A549 (cell line): ENCODE measurements at places on chromosomes 3 and 15. TPM values are rescaled to one million over a fixed set of nuclear protein-coding genes. Genes with fewer than 3 reads are reported as not detected.

Gene SCAPER
- 4.0 to 5.7 TPM (median 5.5 TPM) in 3 replicates for polyA plus RNA-seq

Gene RBSN
- polyA plus RNA-seq, result 9.1 to 9.6 TPM (median 9.5 TPM) in 3 replicates

Gene PAQR9
- polyA plus RNA-seq, result 2.8 to 3.1 TPM (median 3.0 TPM) in 3 replicates

- no peak for DNase-seq
Measured at GRCh38 chr3:187999821-188000220, 154.1 kb upstream of the LPP start.

- DNase-seq, result peak; percentile 13
Measured at GRCh38 chr3:187112934-187113793, 26.1 kb downstream of the RPL39L start.

DNA sequence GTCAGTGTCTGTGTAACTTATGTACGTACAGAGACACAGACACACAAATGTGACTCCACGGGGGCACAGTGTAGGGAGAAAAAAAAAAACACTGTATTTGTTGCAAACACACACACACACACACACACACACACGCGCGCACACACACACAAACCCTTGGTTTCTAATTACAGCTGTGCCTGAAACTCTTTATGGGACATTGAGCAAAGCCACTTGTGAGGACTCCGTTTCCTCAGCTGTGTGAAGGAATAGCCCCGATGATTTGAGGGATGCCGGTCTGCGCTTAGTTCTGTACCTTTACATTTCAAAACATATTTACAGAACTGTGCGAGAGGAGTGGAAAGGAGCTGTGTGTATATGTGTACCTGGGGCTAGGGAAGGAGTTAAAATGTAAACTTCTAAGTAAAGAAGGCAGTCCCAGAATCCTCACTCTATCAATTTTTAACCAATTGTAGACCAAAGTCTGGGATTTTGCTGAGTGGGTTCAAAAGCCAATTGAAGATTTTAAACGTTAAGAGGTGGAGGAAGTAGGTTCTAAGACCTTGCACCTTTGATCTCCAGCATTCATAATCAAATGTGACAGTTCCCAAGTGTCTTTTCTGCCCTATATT is 5.3 kb upstream of the BCL6 start:
- DNase-seq, result no peak

- DNase-seq, result no peak
Measured at GRCh38 chr15:65396283-65396964, 18.6 kb upstream of the IGDCC3 start.

- DNase-seq, result no peak
Measured at GRCh38 chr15:71392861-71393283, 277.6 kb downstream of the THSD4 start.

DNA sequence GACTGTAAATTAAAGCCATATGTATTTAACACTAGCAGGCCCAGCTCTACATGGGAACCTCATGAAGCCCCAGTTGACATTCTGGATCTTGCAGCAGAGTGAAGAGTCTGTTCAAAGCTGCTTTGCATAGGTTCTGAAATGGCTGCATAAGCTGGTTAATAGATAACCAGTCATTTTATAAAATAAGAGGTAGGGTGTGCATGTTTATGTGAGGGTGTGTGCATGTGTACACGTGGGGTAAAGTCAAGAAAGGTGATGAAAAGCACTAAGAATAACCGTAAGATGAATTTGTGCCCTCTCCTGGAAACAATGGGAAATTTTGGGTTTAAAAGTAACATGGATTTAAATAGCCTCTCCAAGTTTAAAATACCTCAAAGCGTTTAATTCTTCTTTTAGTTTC is 33.0 kb downstream of the PAQR9 start:
- DNase-seq, result peak; percentile 35

Gene LEKR1
- polyA plus RNA-seq, result 0.89 to 1.3 TPM (median 1.2 TPM) in 3 replicates

GRCh38 chr3:42638339-42638842 is 15.1 kb upstream of the ZBTB47 start:
- no peak for DNase-seq

DNA sequence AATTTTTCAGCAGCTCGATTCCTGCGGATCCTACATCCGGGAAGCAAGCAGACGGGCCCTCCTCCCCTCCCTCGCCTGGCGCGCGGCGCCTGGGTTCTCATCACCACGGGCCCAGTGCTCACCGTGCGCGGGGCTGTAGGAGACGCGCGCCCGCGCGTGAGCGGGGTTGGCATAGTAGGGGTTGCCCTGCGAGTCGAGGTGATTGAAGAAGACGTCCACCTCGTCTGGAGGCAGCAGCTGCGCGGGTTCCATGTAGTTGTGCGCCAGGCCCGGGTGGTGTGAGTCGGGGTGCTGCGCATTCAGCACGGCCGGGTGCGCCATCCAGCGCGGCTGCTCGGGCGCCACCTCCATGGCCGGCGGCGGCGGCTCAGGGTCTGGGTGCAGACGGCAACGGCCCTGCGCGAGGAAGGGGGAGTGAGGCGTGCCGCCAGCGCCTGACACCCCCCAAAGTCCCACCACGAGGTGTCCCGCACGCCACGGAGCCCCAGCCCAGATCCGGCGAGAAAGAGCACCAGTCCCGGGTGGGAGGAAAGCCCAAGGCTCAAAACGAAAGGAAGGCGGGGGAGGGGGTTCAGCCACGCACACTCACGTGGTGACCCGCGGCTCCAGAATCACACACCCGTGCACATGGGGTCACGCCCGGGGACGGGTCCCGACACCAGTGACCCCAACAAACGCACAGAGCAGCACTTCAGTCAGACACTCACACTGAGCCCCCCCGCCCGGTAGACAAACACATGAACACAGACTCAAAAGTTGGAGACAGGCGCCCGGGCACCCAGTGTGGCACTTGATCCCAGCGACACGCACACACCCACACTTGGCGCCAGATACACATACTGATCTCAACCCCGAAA is 6.1 kb downstream of the GATA2 start:
- peak; percentile 22 for DNase-seq

GRCh38 chr3:31010491-31010890 is 116.0 kb upstream of the GADL1 start:
- no peak for DNase-seq

GRCh38 chr3:72050771-72051170 is 265.8 kb upstream of the PROK2 start:
- no peak for DNase-seq

Gene TM6SF1
- polyA plus RNA-seq, result 0.08 to 0.12 TPM in 2 of 3 replicates, not detected in the other

DNA sequence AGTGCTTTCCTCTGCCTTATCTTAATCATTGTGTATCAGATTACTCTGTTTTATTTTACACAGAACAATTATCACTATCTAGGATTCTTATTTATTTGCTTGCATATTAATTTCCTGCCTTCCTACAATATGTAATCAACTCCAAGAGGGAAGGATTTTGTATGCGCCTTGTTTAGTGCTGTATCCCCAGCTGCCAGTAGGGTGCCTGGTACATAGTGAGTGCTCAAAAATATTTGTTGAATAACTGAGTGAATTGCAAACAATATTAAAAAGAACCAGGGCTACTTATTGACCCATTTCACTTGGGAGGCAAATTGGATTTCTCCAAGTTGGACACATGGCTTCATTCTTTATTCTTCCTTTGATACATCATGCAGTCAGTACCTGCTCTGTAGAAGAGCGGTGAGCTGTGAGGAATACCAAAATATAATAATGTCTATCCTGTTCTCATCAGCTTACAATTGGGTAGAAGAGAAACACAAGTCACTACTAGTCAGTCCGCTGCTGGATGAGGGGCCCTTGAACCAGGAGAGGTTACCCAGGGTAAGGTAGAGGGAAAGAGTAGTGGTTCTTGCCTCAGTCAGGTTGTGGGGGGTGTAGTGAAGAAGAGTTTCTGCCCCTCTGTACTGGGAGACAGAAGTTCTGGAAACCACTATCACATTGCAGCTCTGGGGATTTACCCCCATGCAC is 233.9 kb upstream of the ZBTB20 start:
- no peak for DNase-seq

DNA sequence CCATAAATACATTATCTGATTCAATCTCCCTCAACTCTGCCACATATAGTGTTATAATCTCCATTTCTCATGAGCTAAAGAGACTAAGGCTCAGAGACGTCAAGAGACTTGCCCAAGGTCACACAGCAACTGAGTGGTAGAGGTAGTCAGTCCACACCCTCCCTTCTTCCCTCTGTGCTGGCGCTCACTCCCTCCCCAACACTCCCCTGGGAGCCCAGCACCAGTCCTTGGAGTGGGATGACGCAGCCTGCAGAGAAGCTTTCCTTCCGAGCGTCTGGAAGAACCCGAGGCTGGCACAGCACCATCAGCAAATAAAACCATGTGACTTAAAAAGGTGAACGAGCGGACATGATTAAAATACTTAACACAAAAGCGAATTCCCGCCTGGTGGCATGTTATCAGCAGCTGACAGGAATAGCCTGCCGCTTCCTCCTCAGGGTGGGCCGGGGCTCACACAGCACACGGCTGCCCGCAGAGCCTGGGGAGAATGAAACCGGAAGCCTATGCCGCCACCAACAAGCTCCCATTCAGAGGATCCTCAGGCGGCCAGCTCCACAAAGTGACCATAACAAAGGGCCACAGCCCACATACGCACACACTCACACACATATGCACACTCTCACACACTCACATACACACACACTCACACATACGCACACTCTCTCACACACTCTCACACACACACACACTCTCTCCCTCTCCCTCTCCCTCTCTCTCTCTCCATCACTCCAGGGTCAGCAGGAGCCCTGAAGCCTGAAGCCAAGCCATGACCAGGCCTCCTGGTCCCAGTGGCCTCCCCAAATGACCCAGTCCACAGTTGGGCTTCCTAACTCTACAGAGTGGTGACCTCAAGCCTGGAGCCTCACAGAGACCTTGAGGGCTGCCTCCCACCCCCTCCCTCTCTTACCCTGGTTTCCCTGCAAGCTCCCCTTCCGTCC is 120.5 kb downstream of the XXYLT1 start:
- no peak for DNase-seq

DNA sequence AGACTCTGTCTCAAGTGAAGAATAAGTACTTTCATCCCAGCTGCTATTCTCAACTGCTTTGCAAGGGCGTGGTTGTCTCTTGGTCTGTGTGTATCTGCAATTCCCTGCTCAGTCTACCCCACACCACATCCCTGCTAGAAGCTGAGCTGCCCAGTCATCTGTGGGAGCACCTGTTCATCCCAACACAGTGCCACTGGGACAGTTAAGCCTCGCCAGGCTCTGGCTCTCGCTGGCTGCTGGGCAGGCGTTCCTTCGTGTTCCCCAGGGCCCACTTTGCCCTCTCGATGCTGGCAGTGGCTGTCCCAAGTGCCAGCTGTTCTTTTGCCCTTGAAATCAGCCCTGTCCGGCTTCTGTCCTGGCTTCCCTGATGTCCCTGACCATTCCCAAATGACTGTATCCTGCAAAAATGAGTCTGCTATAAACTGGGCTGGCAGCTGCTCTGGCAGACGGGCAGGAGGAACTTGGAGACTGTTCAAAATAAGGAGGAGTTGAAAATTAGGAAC is 91.6 kb upstream of the KLHL25 start:
- no peak for DNase-seq

DNA sequence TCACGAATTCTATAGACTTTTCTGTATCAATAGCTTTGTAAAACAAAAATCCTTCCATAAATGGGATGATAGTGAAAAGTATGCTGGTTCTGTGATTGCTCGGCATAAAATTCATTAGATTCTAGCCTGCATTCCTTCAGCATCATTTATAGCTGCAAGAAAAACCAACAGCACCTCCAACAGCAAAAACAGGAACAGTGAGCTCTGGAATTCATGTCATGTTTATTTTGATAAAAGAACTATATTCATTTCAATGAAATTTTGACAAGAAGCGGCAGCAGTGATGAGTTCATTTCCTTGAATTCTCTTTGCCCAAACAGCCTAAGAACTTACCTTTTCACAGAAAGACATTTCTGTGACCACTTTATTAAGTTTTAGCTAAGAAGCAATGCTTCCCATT is 515.2 kb upstream of the CCDC54 start:
- no peak for DNase-seq

- DNase-seq, result peak; percentile 31
Measured at GRCh38 chr3:184523825-184524615, 37.6 kb upstream of the EPHB3 start.

DNA sequence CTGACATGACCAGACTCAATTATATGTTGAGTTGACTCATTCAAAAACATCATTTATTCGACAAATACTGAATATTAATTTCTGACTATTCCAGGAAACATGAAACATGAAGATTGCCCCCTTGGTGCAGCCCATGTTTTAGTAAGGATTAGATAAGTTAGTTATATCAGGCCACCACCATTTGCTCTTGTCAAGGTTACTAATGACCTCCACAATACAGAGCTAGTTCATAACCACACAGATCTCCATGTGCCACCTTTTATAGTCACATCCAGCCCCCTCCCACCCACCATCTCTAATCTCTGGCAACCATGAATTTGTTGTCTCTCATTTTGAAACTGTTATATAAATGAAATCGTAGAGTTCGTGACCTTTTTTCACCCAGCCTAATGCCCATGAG is 15.7 kb downstream of the KLHL18 start:
- no peak for DNase-seq

DNA sequence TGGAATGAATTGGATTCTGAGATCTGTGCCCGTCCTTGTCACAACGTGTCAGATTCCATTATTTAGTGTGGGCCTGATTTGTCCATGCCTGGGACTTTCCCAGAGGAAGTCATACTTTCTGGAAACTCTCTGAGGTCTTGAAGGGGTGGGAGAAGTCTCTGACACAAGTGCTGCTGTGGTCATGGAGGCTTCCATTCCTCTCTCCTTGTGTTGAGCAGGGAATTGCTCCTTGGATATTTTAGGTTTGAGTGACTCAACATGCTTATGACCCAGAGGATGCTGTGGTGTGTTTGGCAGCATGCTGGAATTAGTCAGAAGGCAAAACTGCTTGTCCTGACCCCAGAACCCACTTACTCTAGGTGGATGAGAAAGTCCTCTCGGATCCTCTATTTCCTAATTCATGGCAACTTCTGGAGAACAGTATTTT is 132.1 kb downstream of the LPP start:
- peak; percentile 52 for DNase-seq

DNA sequence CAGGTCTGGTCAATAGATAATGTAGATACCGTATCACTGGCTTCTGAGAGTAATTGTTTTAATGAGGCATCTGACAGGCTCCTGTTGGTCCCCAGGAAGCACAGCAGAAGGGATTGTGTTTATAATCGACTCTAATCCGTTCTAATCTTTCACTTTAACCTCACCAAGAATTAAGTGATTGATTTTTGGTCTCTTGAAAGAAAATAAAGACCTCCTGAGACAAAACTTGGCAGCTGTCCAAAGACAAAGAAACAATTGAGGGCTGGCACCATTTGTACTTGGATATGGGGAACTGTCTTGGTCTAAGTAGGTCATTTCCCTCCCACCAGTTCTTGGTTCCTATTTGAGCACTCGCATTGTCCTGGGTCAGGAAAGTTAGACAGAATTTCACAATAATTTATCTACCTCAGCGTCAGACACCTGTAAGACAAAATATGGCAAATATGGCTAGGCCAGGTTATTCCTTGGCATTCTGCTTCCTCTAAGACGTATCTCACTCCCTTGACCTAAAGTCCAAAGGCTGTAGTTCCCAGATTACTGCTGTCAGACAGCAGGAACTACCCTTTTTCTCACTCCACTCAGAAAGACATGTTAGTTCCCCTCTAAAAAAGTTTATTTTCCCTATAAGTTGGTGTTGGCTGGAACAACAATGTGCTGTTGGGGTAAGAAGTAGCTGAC is 22.7 kb upstream of the CD96 start:
- DNase-seq, result no peak

GRCh38 chr15:70628549-70628896 is 134.8 kb downstream of the UACA start:
- no peak for DNase-seq

Gene LCTL
- polyA plus RNA-seq, result 0.05 TPM in 1 of 3 replicates, not detected in the others

Gene HTR3E
- not detected in 3 replicates for polyA plus RNA-seq

Gene GPR62
- 0.05 TPM in 1 of 3 replicates, not detected in the others for polyA plus RNA-seq

Gene CHCHD4
- polyA plus RNA-seq, result 35.1 to 37.6 TPM (median 37.3 TPM) in 3 replicates

Gene ISLR2
- polyA plus RNA-seq, result 0.10 to 0.25 TPM (median 0.17 TPM) in 3 replicates

Gene UROC1
- polyA plus RNA-seq, result not detected in 3 replicates

Gene PLA2G4E
- not detected in 3 replicates for polyA plus RNA-seq
